Stimulated activated CD4-positive, alpha-beta T cell treated with anti-CD3 and anti-CD28 coated beads, Interleukin-1b, Interleukin-23, amount 100 ng/mL, for 1 hour (primary cell): ENCODE measurements at places on chromosomes 6 and 20.

- no peak for DNase-seq
Measured at GRCh38 chr20:23293689-23294088, 56.9 kb upstream of the NXT1 start.

DNA sequence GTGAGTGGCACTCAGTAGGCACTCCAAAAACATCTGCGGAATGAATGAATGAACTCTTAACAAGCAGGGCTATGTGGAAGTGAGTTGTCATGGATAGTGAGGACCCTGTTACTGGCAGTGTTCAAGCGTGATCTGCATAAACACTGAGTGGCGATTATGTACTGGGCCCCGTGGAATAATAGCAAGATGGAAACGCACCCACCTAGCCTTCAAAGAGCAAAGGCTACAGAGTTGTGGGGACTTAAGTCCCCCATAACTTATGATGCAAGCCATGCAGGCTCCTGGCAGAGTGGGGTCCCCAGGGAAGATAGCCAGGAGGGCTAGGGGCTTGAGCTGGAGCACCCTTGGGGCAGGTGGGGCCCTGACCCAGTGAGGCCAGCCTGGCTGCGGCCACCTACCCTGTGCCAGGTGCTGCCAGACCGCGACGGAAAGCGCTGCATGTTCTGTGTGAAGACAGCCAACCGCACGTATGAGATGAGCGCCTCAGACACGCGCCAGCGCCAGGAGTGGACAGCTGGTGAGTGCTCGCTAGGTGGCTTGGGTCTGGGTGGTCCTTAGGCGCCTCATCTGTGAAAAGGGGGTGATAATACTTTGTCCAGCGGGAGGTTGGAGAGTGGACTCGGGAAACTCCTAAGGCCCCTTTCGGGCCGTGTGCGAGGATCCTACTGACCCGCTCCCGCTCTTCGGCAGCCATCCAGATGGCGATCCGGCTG lies 20.0 kb downstream of the DEF6 start:
- DNase-seq = no peak

- no peak for DNase-seq
Measured at GRCh38 chr20:36017048-36017951, 48.9 kb downstream of the CNBD2 start.

DNA sequence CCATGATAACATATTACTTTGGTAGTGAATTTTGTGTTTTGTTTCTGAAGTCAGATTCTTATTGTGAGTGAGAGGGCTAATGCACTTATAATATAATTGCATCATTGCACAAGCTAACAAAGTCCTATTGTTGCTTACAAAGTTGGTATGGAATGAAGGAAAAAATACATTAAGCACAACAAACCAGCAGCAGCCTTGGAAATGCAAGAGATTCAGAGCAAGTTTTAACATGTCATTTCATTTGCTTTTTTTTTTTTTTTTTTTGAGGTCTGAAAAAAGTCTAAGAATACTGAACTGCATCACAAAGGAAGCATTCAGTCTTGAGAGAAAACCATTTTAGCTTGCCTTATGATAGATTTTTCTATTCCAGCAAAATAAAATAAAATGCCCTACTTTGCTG lies 57.6 kb downstream of the PLCB4 start:
- no peak for DNase-seq

GRCh38 chr6:37503309-37503965 lies 3.7 kb upstream of the CCDC167 start:
- DNase-seq = no peak
